ENCODE measurements at places on chromosomes 3 and 15.
A peak's percentile ranks its signal among the peaks of the same experiment; 100 is the strongest.

- no peak for DNase-seq
Observed at GRCh38 chr15:53331328-53332190, 427.9 kb downstream of the WDR72 start.

GRCh38 chr3:159766563-159767185 lies 222.0 kb upstream of the IL12A start:
- DNase-seq = peak; percentile 46

DNA sequence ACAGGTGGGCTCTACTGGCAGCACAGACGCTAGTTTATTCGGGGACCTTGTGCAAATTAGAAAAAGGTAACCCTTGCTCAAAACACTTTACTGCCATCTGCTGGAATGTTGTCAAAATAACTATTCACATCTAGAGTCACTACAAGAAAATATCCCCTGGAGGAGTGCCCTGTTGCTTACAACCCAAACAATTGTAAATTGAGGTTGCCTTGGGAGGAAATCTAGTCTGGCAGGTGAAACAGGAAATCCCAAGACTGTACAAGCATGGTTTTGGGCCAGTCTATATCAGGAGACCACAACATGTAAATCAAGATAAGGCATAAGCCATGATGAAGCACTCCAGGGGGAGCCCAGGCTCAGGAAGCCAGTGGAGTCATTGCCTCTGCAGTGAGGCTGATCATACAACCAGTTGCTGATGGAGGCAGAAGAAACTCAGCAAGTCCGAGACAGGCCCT lies 136.8 kb upstream of the ACP3 start:
- DNase-seq = peak; percentile 64

DNA sequence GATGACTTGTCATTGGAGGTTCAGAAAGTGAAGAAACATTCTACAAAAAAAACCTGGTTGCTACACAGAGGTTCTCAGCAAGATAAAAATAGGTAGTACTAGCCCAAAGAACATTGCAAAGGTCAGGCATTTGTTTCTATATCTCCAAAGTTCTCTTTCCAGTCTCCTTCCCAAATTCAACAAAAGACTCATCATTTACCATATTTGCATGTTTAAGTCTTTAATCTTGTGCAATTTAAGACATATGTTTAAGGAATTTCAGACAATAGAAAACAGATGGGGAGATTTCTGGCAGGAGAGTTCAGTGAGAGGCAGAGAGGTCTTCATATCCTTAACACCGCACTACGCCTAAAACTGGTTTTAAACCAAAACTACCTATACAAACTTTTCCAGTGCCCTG lies 173.8 kb upstream of the THBS1 start:
- no peak for DNase-seq

DNA sequence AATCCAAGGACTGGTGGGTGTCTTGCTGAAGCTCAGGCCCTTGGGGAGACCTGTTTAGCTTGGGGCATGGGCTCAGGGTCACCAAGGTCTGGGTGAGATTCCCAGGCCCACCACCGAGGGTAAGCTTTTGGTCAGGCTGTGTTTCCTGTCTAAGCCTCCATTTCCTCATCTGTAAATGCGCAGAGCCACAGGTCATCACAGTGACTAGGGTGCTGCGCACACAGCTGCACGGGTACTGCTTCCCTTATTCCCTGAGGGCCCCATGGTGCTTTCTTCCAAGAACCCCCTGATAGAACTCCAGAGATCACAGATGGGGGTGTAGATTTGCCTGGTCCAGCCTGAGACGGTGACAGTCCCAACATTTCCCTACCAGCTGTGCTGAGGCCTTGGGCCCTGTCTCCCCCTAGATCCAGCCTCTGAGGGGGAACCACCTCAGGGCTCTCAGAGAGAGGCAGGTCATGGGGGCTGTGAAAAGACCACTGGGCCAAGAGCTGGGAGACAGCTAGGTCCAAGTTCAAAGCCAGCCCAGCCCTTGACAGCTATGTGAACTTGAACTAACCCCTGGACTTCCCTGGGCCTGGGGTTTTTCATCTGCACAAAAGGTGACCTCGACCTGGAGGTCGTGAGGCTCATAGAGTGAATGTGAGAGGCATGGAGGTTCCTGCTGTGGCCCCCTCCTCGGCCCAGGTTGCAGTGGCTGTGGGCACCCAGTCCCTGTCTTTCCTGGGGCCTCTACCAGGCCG lies 60.7 kb downstream of the SEMA3G start:
- DNase-seq = no peak

DNA sequence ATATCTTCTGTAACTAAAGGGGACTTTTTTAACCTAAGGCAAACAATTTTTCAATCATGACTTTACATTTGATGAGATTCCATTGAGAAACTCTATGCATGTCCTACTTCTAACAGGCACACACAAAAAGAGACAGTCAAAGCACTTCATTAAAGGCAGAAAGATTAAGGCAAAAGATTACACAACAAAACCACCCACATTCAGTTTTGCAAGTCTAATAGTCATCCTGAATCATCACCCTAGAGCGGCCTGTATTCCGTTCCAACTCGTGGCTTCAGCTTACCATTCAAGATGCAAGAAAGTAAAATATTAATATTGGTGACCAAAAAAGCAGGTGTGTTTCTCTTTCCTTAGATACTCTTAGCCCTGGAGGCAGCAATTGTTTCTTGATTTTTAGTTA lies 205.9 kb downstream of the P3H2 start:
- no peak for DNase-seq

DNA sequence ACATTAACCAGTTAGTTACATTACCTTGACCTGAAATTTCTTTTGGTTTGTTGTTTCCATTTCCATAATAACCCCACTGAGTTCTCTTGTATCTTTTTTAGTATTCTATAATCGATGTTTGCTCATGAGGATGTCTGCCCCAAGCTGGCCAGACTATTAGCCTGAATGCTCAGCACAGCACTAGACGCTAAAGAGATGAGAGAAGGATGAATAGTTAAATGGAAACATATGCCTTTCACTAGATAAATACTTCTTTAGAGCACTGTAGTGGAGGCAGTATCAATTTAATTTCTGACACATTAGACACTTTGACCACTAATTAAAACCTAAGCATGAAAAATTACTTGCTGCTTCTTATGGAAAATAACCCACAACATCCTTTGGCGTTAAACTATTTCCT lies 654.9 kb upstream of the KCNMB2 start:
- DNase-seq = no peak
